ENCODE measurements at places on chromosomes 4 and X.

GRCh38 chr4:181569553-181569952 lies 673.6 kb upstream of the TENM3 start:
- no peak for DNase-seq

DNA sequence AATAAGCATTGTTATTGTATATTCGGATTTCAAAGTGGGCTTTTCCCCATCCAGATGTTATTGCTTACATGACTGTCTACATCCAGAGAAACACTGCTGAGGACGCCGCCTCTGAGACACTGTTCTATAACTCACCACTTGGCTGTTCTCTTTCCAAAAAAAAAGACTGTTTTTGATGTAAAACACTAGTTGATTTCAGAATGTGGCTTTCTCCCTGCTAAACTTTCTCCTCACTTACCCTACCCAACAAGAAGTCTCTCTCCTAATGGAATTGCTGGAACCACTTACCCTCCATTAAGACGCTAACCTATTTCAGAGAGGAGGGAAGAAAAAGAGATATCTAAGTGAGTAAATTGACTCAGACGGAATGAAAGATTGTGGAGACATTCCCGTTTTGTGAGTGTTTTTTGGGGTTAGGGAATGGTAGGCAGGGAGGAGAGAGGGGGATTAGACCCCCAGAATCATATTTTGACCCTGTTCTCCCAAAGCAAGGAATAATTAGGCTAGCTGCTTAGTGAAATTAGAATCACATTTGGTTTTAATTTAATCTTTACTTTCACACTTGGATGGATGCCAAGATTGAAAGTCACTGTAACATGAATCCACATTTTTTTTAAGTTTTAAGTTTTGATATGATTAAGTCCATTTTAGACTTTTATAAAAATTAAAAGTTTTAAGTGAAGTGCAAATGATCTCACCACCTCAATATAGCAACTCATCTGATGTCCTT lies 174.9 kb downstream of the CHIC2 start:
- no peak for DNase-seq

GRCh38 chr4:15366721-15367120 lies 61.1 kb upstream of the C1QTNF7 start:
- DNase-seq: peak; percentile 29

- no peak for DNase-seq
Observed at GRCh38 chr4:31548021-31548420, 827.9 kb downstream of the PCDH7 start.

- DNase-seq: peak; percentile 3
Observed at GRCh38 chrX:153474718-153475117, 4.3 kb upstream of the HAUS7 start.

GRCh38 chrX:110268886-110269285 lies 49.0 kb downstream of the AMMECR1 start:
- no peak for DNase-seq

- no peak for DNase-seq
Observed at GRCh38 chr4:77286906-77287305, 129.9 kb downstream of the CCNG2 start.

- no peak for DNase-seq
Observed at GRCh38 chr4:62952366-62952765, 1456.9 kb downstream of the TECRL start.

GRCh38 chr4:161448550-161449180 lies 715.1 kb downstream of the FSTL5 start:
- DNase-seq: no peak

GRCh38 chrX:150192816-150193215 lies 170.3 kb upstream of the MAMLD1 start:
- no peak for DNase-seq

DNA sequence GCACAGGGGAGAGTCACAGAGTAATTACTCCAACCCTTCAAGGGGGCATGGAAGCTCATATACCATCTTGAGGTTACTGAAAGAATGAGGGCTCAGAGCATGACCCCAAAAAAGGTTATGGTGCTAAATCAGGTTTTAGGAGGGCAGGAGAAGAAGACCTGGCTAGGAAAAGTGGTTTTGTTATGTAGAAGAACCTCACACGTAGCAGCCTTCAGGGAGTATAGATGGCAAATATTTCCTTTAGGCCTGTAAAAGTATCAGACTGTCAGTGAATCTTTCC lies 102.0 kb upstream of the PDE5A start:
- DNase-seq: no peak

DNA sequence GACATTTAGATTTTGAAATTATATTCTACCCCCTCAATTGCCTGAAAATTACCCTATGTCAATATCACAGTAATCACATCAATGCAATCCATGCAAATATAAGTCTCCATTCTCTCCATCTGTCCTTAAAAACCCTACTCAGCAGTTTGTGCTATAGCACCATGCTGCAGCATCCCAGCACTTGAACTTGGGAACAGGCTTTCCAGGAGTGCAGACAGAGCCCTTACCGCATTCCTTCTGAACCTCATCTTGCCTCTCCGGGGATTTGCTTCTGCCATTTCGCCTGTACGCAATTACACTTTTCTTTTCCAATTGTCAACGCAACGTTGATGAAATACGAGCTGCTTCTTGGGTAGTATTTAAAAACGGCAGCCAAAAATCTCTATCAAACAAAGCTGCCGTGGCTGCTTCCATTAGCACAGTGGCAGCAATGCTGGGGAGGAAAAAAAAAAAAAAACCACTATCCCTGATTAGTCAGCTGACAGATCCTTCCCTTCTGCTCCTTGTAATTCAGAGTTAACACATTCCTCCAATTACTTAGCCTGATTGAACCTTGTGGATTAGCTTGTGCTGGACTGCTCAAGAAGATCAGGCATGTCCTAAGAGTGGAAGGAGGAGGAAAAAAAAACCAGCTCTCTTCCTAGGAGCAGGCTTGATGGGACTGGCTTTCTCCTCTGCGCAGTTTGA lies 65.6 kb downstream of the MCF2 start:
- DNase-seq: no peak

DNA sequence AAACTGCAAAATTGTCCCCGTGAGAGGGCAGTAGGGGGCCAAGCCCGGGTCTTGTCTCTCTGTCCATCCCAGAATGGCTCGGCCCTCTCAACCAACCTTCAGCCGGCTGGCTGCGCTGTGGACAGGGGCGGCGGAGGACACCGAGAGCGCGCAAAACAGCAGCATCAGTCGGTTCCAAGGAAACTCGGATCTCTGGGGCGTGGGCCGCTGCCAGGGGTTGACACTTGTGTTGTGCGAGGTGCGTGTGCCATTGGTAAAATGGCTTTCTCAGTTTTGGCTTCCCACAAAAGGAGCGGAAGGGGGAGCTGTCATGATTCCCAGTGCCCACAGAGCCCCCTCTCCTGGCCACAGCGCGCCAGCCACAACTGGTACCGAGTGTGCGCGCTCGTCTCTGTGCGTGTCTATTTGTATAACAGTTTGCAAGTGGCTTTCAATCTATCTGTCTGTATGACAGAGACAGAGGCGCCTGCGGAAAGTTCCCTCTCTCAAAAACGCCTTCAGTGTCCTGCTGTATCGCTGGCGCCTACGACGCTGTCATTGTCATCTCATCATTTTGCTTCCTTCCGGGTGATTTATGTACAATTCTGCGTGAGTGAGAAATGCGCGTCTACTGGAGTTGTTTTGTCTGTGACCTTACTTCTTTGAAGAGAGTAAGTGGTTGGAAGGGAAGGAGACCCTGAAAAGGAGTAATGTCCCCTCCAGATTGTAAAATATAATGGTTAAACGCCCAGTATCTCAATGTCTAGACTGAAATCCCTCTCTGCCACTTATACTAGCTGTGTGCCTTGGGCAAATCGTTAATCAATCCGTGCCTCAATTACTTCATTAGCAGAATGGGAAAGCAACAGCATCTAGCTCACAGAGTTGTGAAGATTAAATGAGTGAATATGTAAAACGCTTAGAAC lies 1.8 kb downstream of the DKK2 start:
- no peak for DNase-seq

- DNase-seq: no peak
Observed at GRCh38 chrX:106905064-106905708, 2.0 kb upstream of the RIPPLY1 start.

GRCh38 chrX:153900831-153901752 lies 3.4 kb upstream of the AVPR2 start:
- peak; percentile 90 for DNase-seq

DNA sequence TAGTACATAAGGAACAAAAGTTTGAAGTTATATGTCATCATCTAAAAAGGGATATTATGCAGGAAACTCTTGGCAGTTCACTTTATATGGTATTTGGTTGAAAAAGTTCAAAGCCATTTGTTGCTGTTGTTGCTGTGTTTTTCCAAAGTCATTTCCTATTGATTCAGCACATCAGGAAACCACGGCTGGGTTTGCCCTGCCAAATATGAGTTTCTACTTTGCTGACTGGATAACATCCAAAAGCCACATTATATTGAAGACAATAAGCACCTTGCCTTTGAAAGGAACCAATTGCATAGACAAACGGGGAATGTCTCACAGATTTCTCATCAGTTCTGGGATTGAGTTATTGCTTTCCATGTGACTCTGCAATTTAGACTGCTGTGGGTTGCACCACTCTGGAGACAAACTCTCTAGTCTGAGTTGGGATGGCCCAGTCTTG lies 206.1 kb downstream of the SLC39A8 start:
- no peak for DNase-seq

DNA sequence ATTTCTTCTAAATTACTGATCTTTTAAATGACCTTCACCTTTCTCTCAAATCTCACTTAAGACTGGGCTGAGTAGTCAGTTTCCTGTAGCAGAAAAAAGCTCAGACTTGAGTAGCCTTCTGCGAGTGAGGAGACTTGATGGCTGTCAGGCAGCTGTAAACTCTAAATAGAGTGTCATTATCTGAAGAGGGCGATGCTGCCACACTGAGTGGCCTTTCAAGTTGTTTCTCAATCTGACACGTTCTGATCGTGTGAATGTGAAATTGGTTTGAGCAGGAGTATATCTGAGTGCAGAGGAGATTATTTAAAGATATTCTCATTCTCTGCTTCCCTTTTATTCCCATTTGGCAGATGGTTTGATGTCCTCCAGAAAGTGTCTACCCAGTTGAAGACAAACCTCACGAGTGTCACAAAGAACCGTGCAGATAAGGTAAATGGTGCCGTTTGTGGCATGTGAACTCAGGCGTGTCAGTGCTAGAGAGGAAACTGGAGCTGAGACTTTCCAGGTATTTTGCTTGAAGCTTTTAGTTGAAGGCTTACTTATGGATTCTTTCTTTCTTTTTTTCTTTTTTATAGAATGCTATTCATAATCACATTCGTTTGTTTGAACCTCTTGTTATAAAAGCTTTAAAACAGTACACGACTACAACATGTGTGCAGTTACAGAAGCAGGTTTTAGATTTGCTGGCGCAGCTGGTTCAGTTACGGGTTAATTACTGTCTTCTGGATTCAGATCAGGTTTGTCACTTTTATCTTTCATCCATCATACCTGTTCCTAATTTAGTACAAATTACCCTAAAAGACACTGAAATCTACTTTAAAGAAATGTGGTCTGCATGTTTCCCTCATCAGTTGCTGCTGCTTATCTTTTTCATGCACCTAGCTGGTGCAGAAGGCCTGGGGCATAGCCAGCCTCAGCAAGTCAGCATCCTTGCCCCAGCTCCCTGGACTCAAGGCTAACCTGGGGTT lies 74.3 kb upstream of the MSANTD1 start:
- no peak for DNase-seq

GRCh38 chrX:20016616-20016945 lies 25.7 kb upstream of the BCLAF3 start:
- no peak for DNase-seq

DNA sequence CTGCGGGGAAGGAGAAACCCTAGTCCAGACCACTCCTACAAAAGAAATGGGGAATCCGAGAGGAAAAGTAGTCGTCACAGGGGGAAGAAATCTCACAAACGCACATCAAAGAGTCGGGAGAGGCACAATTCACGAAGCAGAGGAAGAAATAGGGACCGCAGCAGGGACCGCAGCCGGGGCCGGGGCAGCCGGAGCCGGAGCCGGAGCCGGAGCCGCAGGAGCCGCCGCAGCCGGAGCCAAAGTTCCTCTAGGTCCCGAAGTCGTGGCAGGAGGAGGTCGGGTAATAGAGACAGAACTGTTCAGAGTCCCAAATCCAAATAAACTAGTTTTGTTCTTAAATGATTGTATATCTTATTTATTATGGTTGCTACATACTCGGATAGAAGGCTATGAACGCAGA lies 31.7 kb downstream of the AP1S2 start:
- no peak for DNase-seq

DNA sequence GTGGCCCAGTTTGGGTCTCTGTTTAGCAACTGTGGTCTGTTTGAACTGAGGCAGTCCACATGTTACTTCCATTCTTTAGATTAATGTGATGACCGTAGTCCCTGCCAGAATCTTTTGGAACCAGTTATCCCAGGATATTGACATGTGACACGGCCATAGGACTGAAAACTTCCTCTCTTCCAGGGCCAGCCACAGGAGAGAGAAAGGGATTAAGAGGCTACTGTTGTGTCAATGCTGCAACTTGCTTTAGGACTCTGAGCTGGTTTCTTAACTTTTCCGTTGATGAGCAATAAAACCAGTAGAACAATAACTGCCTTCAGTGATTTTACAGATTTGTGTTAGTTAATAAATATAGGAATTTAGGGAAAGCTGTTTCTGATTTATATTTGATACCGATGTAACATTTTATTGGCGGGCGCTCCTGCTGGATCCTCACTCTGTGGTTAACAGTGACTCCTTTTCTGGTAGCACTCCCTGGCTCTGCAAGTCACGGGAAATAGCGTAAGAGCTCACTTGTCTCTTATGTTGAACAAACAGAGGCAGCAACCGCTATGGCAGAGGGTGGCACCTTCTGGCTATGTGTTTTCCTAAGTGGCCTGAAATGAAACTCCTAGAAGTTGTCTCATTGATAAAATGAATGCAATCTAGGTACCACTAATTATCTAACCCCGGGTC lies 2.5 kb downstream of the TENM3 start:
- DNase-seq: no peak

- DNase-seq: no peak
Observed at GRCh38 chr4:60002603-60003337, 1197.4 kb upstream of the ADGRL3 start.
